ENCODE measurements at places on chromosomes 4 and X.

- DNase-seq, result no peak
Measured at GRCh38 chr4:57059890-57060716, 50.1 kb downstream of the IGFBP7 start.

GRCh38 chrX:150410513-150410912 lies 47.4 kb downstream of the MAMLD1 start:
- no peak for DNase-seq

DNA sequence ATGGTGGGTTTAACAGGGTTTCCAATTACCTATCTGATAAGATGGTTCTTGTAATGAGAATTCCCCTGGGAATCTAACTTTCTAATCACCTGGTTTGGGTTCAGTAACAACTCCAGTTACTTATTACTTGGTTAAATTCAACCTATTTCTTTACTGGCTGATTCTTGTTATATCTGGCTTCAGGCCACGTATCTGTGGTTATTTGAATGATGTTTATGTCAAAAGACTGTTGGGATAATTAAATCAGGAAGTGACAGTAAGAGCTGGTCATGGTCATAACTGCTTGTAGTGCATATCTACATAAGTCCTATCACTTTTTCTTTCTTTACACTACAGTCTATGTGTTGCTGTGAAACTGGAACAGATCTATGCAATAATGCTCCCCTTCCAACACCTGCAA lies 108.1 kb downstream of the MID1 start:
- DNase-seq, result no peak

- no peak for DNase-seq
Measured at GRCh38 chr4:20370274-20370673, 118.6 kb downstream of the SLIT2 start.

DNA sequence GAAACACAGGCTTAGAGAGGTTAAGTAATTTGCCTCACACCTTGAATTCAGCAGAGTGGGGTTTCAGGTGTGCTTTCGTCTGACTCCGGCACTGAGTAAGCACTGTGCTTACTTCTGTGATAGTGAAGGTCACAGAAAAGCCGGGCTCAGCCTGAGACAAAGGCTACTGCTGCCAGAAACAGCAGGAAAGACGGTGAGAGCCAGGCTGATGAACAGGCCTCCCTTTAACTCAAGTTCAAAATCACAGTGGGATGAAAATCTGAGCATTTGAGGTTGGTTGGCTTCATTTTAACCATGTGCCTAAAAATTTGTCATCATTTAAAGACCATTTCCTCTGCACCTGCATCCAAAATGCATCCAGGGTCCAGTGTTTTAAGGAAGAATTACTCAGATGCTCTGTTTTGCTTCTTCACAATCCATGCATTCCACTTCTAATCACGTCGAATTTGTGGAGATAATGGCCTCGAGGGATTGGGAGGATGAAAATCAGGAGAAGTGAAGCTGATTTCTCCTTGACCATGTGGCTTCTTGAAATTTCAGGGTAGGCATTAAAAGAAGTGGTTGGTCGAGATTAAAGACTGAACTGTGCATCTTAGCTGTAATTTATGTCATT lies 121.2 kb upstream of the LNX1 start:
- no peak for DNase-seq

GRCh38 chrX:18548996-18549395 lies 122.9 kb downstream of the RS1 start:
- no peak for DNase-seq

DNA sequence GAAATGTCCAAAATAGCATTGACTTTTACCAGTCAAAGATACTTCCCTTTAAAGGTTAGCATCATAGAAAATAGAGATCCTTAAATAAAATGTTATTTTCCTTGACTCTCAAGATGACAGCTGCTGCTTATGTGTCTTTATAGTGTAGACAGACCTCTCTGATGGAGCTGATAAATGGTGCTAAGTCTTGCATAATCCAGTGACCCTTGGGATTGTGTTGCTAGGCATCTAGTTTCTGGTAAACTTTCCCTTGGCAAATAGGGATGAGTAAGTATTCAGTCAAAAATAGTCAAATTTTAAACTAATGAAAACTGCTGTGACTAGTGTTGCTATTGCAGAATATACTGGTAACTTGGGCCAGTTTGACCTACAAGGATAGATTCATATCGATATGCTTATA lies 53.6 kb downstream of the MBNL3 start:
- DNase-seq, result no peak

DNA sequence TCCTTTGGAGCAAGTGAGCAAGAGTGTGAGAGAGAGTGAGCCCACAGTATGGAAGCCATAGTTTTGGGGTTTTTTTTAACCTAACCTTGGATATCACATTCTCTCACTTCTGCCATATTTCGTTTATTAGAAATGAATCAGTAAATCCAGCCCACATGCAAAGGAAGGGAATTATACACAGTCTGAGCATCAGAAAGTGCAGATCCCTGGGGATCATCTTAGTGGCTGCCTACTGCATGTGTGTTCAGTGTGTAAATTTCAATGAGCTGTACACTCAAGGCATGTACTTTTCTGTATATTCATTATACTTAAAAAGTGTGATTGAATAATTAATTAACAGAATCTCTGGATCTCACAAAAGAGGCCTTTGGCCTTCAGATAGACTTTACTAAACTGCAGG lies 133.8 kb upstream of the PRPS2 start:
- DNase-seq, result no peak

DNA sequence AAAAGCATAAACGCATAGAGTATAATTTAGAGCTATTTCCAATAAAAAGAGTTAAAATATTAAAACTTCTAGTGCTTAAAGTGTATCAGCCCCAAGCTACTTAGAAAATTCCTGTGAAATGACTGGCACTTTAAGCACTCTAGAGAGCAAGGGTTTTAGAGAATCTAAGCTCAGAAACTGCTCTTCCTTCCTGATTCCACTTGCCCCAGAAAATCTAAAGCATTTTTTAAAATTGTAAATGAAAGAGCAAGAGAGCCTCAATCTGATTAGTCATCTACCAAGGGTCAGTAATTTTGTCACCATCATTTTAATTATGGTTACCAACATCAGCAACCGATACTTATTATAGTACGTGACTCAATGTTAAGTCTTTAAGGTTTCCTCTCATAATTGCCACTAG lies 25.0 kb downstream of the CTPS2 start:
- no peak for DNase-seq

- no peak for DNase-seq
Measured at GRCh38 chr4:37910091-37910486, 19.2 kb downstream of the TBC1D1 start.
